ENCODE measurements at places on chromosomes 4 and X. TPM values are rescaled to one million over a fixed set of nuclear protein-coding genes. Genes with fewer than 3 reads are reported as not detected.

DNA sequence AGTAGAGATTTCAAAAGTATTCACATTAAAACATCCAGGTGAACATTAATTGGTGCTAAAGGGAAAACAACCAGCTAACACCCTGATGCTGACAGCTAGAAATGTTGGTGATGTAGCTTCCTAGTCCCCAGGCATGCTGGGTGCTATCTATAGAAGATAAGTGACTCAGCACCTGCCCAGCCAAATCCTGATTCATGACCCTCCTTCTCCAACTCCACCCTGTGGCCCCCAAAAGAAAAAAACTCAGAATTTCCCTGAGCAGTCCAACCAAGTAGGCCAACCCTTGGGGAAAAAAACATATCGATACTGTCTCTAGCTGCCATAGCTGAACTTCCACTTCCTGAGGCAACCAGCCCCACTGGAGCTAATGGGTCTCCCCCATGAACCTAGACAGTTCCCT lies 197.6 kb upstream of the KLF3 start:
- DNase-seq = no peak

GRCh38 chr4:138076561-138076960 lies 165.6 kb downstream of the SLC7A11 start:
- DNase-seq = no peak

The SLC10A4 gene
- 0.17 TPM for total RNA-seq

The F8 gene
- 1.1 TPM for total RNA-seq

Measured in naive thymus-derived CD4-positive, alpha-beta T cell (primary cell).